ENCODE measurements at places on chromosomes 16 and 17.

- DNase-seq, result no peak
Observed at GRCh38 chr16:87621976-87622713, 19.8 kb downstream of the JPH3 start.

DNA sequence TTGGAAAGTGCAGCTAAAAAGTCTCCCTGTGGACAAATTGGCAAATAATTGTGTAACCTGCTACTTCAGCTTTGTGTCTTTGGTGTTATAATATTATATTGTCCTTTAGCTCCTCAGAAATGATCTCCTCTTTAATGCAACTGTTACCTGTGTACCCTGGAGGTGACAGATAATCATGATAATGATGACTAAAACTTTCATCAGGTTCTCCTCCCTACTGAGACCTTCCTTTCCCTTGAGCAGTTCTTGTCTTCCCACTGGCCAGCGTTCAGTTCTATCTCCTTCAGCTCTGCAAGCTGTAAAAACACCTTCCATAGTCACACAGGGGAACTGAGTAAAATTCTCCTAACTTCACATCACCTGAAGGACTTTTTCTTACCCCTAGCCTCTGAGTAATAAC lies 14.7 kb downstream of the KRT12 start:
- no peak for DNase-seq

- no peak for DNase-seq
Observed at GRCh38 chr17:41360296-41360995, 9.2 kb downstream of the KRT33B start.

DNA sequence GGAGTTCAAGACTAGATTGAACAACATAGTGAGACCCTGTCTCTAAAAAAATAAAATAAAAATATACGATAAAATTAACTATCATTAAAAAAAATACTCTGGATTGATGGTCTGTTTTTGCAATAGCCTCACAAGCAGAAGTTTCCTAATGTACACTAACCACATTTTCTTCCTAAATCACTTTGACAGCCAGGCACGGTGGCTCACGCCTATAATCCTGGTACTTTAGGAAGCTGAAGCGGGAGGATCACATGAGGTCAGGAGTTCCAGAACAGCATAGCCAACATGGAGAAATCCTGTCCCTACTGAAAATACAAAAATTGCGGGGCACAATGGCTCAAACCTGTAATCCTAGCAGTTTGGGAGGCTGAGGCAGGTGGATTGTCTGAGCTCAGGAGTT lies 64.7 kb downstream of the HELZ start:
- no peak for DNase-seq

DNA sequence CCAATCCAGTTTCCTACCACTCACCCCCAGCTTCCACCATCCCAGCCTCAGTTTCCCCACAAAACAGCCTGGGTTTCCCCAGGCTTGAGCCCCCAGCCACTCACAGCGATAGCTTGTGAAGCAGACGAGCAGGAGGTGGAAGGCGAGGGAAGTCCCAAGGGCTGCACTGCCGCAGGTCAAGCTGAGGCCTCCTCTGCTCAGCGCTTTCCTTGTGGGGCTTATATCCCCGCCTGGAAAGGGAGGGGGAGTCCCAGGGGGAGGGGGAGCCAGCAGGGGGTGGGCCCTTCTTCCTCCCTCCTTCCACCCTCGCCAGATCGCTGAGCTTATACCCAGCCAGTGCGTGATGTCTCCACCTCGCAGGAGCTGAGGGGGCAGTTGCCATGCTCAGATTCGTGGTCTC lies at the start of gene PYY:
Gene PYY (minus strand): TSS at position 195 of the 400 bp plus-strand sequence. CDS start 457 bp downstream, outside the sequence.
- no peak for DNase-seq

- peak; percentile 17 for DNase-seq
Observed at GRCh38 chr16:67198238-67198734, 645 bp upstream of the ELMO3 start.

DNA sequence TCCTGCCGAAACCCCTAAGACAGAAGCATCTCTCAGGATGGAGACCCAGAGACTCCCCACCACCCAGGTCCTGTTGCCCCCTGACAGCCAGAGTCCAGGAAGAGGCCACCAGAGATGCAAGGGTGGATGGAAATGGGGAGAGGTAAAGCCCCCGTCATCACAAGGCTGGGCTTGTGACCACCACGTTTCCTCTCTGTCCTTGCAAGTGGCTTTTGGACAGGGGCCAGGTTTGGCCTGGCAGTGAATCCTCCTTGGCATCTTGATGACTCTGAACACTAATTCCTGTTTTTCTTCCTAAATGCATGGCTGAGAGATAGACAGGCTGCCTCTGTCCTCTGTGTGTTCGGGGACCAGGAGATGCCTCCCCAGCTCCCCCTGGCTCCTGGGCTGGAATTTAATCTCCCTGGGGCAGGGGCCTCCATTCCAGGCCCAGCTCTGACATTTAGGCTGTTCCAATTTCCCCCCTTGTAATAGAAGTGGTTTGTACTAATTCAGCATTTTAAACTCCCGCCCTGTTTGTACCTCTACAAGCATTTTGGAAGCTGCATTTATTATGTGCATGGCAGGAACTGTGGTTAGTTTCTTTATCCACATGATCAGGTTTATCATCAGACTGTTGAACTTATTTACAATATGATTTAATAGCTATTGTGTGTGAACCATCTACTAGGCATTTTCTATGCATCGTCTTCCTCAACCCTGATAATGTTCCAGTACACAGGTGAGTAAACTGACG lies 116.1 kb upstream of the IRX6 start:
- no peak for DNase-seq

- DNase-seq, result no peak
Observed at GRCh38 chr16:14057878-14058382, 13.2 kb upstream of the MRTFB start.

DNA sequence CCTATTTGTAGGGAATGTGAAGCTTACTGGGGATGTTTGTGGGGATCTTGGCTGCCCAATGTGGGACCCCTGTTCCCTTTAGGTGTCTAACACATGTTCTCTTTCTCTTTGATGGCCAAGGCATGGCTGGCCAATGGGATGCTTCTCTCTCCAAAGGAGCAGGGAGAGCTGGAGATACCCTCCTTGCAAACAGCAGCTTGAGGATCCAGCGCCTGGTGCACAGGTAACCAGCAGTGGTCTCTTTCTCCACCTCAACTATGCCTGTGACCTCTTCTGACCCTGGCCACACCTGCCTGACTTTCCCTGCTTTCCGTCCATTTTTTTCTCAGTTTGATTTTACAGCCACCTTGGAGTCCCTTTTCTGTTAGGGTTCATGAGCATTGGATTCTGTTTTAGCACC lies 16.8 kb upstream of the NKD1 start:
- no peak for DNase-seq

GRCh38 chr17:77204536-77204935 lies 63.8 kb downstream of the SEC14L1 start:
- no peak for DNase-seq

GRCh38 chr16:25030420-25031131 lies 15.4 kb upstream of the ARHGAP17 start:
- no peak for DNase-seq

GRCh38 chr16:49399594-49400364 lies 26.2 kb downstream of the C16orf78 start:
- DNase-seq, result no peak

DNA sequence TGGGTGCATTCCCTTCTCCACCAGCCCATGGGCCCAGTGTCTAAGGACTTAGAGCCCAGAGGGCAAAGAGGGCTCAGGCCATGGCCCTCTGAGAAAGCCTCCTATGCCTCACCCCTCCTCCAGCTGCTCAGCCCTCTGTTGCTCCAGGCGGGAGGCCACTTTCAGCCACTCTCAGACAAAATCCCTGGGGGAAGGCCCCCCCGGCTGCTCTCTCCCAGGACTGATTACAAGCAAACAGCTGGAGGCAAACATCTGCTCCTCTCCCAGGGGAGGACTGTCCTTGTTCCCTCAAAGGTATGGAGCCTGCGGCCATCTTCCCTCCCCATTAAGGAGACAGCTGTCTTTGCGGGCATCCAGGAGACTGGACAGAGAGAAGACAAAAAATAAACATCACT lies 54.9 kb upstream of the DLX4 start:
- DNase-seq, result no peak

DNA sequence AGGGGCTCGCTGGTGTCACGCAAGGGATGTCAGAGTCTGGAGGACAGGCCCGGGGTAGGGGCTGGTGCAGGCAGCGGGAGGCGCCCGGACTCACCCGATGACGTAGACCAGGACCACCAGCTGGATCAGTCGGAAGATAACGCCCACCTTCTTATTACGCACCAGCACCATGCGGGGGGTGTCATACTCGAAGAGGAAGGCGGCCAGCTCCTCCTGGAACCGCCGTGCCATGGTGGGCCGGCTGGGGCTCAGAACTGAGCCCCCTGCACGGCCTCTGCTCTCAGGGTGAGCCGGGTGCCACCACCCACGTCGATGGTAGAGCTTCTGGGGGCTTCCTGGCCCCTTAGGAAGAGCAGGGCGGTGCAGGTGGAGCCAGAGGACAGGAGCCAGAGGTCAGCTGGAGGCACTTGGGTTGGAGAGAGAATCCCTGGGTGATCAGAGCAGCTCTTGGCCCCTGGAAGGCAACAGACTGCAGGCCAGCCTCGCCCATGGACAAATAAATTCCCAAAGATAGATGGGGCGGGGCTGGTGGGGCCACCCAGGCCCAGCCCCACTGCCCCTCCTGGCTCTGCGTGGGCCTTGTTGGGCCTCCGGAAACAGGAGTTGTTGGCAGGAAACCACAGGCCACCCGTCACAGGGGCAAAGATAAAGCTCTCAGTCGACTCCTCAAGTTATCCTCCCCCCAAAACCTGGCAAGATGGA lies at the start of gene P2RX1:
Gene P2RX1 (minus strand): TSS at position 471 of the 702 bp plus-strand sequence. CDS start 240 bp downstream, at position 231.
- DNase-seq, result no peak

DNA sequence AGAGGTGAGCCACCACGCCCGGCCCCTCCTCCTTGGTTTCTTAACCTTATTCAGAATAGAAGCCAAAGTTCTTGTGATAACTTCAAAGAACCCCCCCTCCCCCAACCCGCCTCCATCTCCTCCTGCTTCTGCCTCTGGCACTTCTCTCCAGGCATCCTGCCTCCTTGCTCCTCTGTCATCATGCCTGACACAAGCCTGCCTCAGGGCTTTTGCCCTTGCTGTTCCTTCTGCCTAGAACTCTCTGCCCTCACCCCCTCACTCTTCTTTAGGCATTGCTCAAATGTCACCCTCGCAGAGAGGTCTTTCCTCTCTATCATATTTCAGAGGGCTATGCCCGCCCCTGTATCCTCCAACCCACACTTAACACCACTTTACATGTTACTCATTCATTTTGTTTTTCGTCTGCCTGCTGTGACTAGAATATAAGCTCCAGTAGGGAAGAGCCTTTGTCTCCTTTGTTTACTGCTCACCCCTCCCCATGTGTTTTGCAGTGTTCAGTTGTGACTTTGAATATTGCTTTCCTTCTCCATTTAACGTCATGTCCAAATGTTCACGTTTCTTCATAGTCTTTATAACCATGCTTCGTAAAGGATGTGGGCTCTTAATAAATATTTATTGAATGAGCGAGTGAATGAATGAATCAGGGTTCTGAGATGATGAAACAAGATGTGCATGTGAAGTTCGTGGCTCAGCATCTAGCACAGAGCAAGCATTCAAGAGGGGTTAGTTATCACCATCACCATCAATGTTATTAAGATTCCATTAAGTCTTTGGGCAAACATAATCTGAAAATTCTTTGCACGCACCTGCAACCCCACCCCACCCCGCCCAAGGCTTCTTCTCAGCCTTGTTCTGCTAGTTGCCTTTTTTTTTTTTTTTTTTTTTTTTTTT lies 186.2 kb upstream of the WSCD1 start:
- no peak for DNase-seq

- no peak for DNase-seq
Observed at GRCh38 chr17:49520386-49521087, 25.4 kb downstream of the NGFR start.

- no peak for DNase-seq
Observed at GRCh38 chr17:42034059-42034458, 14.2 kb downstream of the NKIRAS2 start.

DNA sequence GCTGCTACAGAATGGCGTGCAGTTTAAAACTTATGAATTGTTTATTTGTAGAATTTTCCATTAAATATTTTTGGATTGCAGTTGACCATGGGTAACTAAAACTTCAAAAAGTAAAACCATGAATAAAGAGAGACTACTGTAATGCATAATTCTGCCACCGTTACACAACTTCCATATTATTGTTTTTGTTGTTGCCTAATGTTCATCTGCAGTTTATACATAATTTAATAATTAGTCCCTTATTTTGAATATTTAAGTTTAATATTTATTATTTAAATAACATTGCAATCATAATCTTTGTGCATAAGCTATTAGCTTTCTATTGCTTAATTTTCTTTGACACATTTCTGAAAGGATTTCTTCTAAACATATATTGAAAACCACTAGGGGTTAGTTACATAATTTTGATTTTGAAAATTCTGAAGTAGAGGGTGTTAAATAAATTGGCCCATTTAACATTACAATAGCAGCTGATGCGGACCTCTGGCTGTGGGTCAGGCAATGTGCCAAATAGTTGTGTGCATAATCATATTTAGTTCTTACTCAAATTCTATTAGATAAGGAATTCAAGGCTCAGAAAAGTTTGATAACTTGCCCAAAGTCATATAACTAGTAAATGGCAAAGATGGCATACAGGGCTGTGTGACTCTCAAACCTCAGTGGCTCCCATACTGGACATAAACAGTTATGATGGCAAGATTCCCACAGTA lies 31.1 kb downstream of the PPM1E start:
- DNase-seq, result no peak

DNA sequence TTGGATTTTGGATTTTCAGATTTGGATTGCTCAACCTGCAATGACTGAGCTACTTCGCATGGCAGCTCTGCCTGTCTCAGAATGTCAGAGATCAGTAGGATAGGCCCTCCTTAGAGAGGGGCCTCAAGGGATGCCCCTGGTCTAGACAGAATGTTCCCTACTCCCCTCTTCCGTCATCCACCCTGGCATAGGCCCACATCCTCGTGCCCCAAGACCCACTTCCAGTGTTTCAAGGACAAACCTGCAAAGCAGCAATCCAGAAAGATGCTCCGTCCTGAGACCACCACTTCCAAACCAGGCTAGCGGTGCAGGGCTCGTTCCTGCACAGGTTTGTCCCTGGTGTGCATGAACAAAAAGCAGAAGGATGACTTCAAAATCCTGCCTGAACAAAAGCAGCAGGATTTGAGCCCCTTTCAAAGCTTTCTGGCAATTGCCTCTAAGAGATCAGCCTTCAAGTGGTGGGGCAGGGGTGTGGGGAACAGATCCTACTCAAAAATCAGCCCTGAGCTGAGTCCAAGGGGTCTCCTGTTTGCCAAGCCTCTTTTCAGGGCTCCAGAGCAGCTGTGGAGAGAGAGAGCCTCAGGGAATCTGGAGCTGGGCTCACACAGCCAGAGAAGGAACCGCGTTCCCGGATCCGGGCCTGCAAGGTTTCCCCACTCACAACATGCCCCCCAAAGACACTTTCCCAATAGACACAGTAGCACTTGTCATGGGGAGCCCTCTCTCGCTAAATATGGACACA lies 121.1 kb downstream of the SOCS1 start:
- no peak for DNase-seq
